Fibroblast of the aortic adventitia (primary cell): ENCODE measurements at places on chromosomes 3 and 15. TPM values are rescaled to one million over a fixed set of nuclear protein-coding genes. Genes with fewer than 3 reads are reported as not detected.
A peak's percentile ranks its signal among the peaks of the same experiment; 100 is the strongest.

The RSL24D1 gene
- 131 and 149 TPM in 2 replicates for total RNA-seq

The RTP1 gene
- not detected in 2 replicates for total RNA-seq

The GRAMD1C gene
- 9.2 and 12.1 TPM in 2 replicates for total RNA-seq

The SNRK gene
- total RNA-seq, result 17.3 and 24.9 TPM in 2 replicates

The ZXDC gene
- total RNA-seq, result 9.2 and 26.7 TPM in 2 replicates

GRCh38 chr3:115961380-115961779, 338.1 kb downstream of the GAP43 start:
- DNase-seq, result peak; percentile 12

- no peak for DNase-seq
Measured at GRCh38 chr3:53137835-53138446, 7.7 kb upstream of the RFT1 start.

- no peak for DNase-seq
Measured at GRCh38 chr3:193843474-193844301, 250.7 kb downstream of the OPA1 start.

GRCh38 chr3:16589867-16590624, 15.2 kb downstream of the DAZL start:
- DNase-seq, result no peak

- DNase-seq, result no peak
Measured at GRCh38 chr3:185150561-185150960, 2.3 kb downstream of the C3orf70 start.

GRCh38 chr3:52286777-52287110, 884 bp upstream of the GLYCTK start:
- peak; percentile 63 for DNase-seq

DNA sequence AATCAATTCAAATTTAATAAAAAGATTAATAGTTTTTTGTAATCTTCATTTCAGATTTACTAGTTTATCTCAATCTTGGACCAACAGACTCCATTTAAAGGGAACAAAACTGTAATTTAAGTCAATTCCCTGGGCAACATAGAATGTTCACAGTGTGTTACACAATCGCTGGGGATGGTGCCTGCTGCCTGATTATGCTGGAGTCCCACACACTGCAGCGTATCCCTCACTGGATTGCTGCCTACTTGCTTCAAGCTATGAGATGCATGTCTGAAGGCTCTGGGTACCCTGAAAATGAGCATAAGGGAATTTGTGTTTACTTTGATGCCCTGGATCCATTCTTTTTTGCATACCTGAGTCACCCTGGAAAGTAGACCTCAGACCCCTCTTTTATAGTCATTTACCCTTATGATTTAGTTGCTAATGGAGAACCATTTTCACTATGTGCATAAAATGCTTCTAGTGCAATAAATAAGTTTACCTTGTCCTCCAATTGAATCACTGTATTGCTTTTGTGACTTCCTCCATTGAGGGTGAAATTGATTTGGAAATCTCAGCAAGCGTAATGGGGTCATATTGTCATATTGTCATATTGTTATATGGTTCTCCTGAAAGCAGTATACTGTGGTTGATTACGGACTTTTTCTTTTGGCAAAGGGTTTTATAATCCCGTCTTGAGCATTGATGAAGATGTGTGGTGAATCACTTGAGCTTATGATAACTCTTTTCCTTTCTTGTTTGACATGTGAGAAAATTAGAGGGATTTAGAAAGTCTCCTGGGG, 35.9 kb downstream of the ITPR1 start:
- DNase-seq, result no peak

GRCh38 chr3:61704807-61705206, 143.4 kb downstream of the PTPRG start:
- DNase-seq, result no peak
